Activated CD4-positive, alpha-beta T cell treated with anti-CD3 and anti-CD28 coated beads for 36 hours (primary cell): ENCODE measurements at places on chromosomes 5 and 9.

GRCh38 chr9:4796988-4797853 is 4.5 kb downstream of the RCL1 start:
- DNase-seq, result peak; percentile 22

GRCh38 chr5:113250341-113250953 is 184.3 kb downstream of the TSSK1B start:
- DNase-seq, result no peak

GRCh38 chr9:117411547-117411946 is 3.3 kb downstream of the ASTN2 start:
- peak; percentile 20 for DNase-seq

DNA sequence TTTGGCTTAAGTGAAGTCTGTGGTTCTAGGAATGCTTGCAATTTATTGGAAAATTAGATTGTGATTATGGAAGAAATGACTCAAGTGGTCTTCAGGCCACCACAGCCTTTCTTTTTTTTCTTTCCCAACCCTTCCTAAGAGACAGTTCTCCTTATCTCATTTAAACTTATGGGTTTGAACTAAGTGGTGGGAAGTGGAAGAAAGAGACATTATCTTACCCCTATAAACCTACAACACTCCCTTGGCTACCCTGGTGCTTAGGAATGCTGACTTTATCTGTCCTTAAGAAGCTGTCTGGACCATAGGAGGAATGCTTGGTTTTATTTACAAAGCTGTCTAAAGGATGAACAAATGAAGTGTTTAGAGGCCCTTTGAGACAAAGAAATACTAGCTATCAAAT is 5.1 kb upstream of the ERAP1 start:
- no peak for DNase-seq

- peak; percentile 76 for DNase-seq
Measured at GRCh38 chr5:136082390-136083193, 50.1 kb upstream of the SMAD5 start.

DNA sequence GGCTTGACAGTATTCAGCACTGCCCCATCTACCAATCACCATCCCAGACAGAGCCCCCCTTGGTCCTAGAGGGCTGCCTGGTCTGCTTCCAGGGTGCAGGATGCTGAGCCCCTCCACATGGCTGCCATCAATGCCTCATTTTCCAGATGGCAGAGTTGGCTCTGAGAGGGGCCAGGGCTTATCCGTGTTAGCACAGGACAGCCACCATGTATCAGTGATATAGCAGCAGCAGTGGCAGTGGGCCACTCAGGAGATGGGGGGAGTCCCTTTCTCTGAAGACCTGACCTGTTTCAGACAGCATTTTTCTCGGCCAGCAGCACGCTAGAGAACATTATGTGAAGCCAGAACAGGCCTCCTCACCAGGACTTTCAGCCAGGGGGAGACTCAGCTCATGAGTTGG is 1.6 kb upstream of the SMIM32 start:
- DNase-seq, result no peak

GRCh38 chr9:27367175-27367798 is 70.3 kb upstream of the EQTN start:
- peak; percentile 17 for DNase-seq
